ENCODE measurements at places on chromosomes 2 and 18. TPM values are rescaled to one million over a fixed set of nuclear protein-coding genes. Genes with fewer than 3 reads are reported as not detected.

DNA sequence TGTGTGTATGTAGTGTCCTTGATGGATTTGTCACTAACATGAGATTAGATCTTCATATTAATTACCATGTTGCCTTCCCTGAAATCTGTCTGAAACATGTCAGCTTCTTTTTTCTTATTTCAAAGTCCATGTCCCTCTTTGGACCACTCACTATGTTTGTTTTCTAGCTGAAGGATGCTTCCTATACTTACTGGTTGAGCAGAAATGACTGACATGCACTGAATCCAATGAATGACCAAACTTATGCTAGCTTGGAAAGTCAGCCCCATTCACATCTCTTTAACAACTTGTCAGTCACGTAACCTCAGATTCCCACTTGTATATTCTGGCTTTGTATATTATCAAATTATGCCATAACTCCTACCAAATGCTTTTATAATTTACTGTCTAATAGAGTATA is 69.9 kb upstream of the STK39 start:
- no peaks in the 10 kb centered on the region for H3K36me3 ChIP-seq
- no peak overlapping the region for H3K27ac ChIP-seq
- H3K4me3 ChIP-seq: no peak overlapping the region

POTEC gene
- total RNA-seq: not detected

TRPM8 gene
- total RNA-seq: 0.48 TPM

CCDC121 gene
- 2.9 TPM for total RNA-seq

ATP6V1B1 gene
- total RNA-seq: 13.9 TPM

DNA sequence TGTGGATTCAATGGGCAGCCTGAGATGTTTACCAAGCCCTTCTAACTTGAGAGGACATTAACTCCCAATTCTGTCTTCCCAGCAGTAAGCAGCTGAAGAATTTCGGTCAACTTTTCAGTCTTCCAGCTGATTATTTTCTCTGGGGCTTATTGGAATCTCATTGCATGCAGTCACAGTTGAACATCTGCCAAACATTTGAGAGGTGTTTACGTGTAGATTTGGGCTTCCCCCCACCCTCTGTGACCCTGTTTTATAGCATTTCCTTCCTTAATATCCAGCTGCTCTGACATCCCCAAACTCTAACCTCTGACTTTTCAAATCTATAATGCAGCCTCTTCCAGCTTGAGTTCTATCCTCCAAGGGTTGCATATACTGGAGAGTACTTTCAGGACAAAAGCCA is 16.5 kb upstream of the VIT start:
- H3K4me3 ChIP-seq: no peak overlapping the region
- H3K4me1 ChIP-seq: no peaks in the 10 kb centered on the region
- no peaks in the 10 kb centered on the region for H3K27me3 ChIP-seq
- no peaks in the 10 kb centered on the region for H3K36me3 ChIP-seq
- H3K27ac ChIP-seq: no peak overlapping the region

DNA sequence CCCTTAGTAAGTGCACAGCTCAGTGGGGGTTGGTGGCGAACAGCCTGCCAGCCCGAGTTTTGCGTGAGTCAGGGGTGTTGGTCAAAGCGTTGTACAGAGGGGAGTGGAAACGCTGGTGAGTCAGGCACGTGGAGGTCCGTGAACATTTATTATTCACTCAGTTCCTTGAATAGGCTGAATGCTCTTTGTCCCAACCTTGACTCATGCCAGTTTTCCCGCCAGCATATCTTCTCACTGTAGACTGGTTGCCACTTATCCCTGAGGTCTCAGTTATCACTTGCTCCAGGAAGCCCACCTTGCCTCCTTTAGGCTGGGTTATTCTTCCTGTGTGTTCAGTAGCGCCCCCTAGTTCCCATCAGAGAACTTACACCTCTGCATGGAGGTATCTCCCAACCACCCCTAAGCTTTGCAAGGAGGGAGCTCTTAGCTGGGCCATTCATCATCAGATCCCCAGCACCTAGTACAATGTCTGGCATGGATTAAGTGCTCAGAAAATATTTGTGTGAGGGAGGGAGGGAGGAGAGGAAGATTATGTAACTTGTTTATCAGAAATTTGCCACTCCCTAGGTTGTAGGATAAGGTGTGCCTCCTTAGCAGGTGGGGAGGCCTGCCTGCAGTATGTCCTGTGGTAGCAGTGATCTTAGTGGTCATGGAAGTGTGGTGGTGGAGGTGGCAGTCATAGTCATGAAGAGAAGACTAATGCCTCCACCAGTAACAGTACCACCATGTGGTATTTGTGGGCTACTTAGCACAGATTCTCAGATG is 72.1 kb downstream of the CABLES1 start:
- H3K4me1 ChIP-seq: no peaks in the 10 kb centered on the region
- no peaks in the 10 kb centered on the region for H3K36me3 ChIP-seq
- no peaks in the 10 kb centered on the region for H3K27me3 ChIP-seq
- no peak overlapping the region for H3K4me3 ChIP-seq

DHRS9 gene
- not detected for total RNA-seq

GRCh38 chr2:101827246-101827645 is 129.7 kb downstream of the MAP4K4 start:
- H3K27ac ChIP-seq: peak overlapping the region; percentile 77
- no peaks in the 10 kb centered on the region for H3K27me3 ChIP-seq
- H3K4me1 ChIP-seq: peaks cover 91% of the 10 kb centered on the region
- peak; percentile 42 for DNase-seq
- H3K4me3 ChIP-seq: 0 out of 2 replicates have a peak overlapping the region, but pooled peaks have one; percentile 3

- peaks cover 18% of the 10 kb centered on the region for H3K36me3 ChIP-seq
- H3K4me3 ChIP-seq: no peak overlapping the region
These were observed 85.5 kb downstream of the AGPS start for GRCh38 chr2:177478029-177478428.

DNA sequence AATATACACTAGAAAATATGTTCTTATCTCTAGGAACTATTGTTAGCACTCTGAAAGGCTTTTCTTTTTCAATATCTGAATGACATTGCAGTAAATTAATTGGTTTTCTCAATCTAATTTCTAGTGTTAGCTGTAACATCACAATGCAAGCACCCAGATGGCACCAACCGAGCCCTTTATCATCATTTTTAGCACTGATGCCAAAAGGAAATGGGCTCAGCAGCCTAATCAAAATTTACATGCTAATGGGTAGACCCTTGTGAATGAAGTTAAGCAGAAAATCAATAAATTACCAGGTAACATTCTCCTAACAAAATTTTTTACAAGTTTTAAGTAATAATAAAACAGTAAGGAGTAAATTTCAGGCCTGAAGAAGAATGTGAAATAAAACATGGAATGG is 53.5 kb upstream of the PGAP1 start:
- no peaks in the 10 kb centered on the region for H3K4me1 ChIP-seq
- no peak for DNase-seq
- H3K27ac ChIP-seq: no peak overlapping the region

GRCh38 chr2:149422337-149422990 is 92.1 kb downstream of the LYPD6 start:
- peaks cover 27% of the 10 kb centered on the region for H3K4me1 ChIP-seq
- DNase-seq: peak; percentile 57
- no peaks in the 10 kb centered on the region for H3K36me3 ChIP-seq
- no peak overlapping the region for H3K4me3 ChIP-seq
- H3K27me3 ChIP-seq: no peaks in the 10 kb centered on the region

OR6B2 gene
- total RNA-seq: not detected

DNA sequence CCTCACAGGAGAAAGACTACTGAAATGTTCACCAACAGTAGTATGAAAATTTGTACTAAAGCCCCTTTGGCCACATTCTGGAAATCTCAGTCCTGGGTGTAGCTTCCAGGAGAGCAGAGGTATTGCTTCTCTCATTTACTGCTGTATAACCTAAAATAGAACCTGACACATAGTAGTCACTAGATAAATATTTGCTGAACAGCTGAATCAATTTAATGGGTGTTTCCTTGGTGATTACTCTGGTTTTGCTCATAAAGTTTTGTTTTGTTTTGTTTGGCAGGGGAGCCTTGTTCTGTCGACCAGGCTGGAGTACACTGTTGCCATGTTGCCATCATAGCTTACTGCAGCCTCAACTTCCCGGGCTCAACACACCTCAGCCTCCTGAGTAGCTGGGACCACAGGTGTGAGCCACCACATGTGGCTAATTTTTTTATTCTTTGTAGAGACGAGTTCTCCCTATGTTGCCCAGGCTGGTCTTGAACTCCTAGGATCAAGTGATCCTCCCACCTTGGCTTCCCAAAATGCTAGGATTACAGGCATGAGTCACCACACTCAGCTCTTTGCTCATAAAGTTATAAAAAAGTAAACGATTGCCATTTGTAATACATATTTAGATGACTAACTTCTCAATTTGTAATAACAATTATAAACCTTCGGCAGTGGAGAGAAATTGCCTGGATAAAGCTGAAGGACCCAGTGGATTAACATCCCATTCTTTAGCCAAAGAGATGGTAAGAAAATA is 11.5 kb upstream of the PARD3B start:
- no peak overlapping the region for H3K4me3 ChIP-seq
- H3K27ac ChIP-seq: 0 out of 2 replicates have a peak overlapping the region, but pooled peaks have one; percentile 1
- peaks cover 33% of the 10 kb centered on the region for H3K4me1 ChIP-seq
- no peaks in the 10 kb centered on the region for H3K36me3 ChIP-seq
- no peaks in the 10 kb centered on the region for H3K27me3 ChIP-seq

AAMP gene
- total RNA-seq: 165 TPM

CPLX4 gene
- total RNA-seq: not detected

All from PC-9 (cell line).